ENCODE measurements at places on chromosomes 11 and 22.

GRCh38 chr22:32628628-32629572 lies 154.3 kb downstream of the FBXO7 start:
- no peak for DNase-seq

GRCh38 chr11:6129011-6129410 lies 21.5 kb downstream of the OR56B4 start:
- no peak for DNase-seq

- DNase-seq = no peak
Measured at GRCh38 chr11:104524254-104524653, 360.3 kb upstream of the PDGFD start.

GRCh38 chr11:17721242-17721999 lies 2.0 kb downstream of the MYOD1 start:
- no peak for DNase-seq

DNA sequence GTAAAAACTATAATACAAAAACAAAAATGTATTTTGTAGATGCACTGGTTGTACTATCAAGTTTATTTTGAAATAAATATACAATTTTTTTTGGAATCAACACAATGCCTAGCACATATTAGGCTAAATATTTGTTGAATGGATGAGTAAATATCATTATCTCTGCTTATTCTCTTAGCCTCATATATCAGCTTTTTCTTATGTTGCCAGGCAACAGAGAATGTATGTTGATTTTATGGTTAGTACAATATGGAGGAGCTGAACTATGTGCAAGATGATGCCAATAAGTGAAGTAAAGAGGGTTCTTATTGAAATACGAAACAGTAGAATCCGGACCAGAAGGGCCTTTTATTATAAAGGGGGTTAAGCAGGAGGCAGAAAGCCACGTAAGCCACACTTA lies 94.9 kb downstream of the FAR1 start:
- no peak for DNase-seq

DNA sequence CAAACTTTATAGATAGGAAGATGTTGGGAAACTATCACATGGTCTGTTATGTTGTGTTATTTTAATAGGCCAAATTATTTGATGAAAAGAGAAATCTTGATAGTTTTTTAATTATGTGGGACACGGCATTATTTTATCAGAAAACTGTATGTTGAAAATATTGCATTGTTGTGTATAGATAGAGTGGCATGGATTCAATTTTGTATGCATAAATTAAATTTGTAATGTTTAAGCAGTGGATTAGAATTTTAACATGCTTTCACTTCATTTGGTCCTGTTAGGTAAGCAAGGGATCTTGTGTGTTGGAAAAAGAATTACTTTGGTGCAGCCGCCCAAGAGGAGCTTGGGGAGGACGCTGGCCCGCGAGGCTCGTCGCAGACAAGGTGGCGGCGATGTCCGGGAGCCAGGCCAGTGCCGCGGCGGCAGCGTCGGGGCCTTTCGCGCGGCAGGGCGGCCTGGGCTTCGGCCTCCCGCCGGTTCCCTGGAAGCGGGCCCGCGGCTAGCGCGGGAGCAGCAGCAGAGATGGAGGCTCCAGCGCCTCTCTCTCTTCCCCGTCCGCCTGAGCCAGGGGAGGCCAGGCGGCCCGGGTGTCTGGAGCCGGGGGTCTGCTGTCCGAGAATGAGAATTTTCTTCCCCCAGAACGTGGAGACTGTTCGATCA lies 82.7 kb downstream of the GGT1 start:
- no peak for DNase-seq

DNA sequence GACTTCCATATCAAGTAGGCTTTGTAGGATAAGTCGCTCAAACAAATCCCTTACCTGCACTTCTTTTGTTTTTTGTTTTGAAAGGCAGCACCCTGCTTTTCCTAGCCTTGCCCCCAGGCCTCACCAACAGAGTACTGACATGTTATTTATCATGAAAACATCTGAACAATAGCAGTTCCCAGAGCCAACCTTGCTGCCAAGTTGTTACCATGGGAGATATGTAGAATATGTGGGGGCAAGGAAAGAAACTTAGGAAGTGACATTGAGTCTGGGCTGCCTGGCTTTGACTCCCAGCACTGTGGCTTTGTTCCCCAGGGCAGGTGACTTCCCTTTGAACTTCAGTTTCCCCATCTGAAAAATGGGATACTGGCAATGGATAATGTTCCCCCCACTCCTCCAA lies 53.4 kb upstream of the CRYBB3 start:
- DNase-seq = no peak

GRCh38 chr22:49735411-49735900 lies 92.2 kb downstream of the BRD1 start:
- no peak for DNase-seq

All from stimulated activated CD8-positive, alpha-beta memory T cell treated with anti-CD3 and anti-CD28 coated beads, Interleukin-15, amount 100 ng/mL, for 4 hours (primary cell).